Activated naive CD4-positive, alpha-beta T cell treated with anti-CD3 and anti-CD28 coated beads, Interleukin-2, amount 50 U/mL, for 16 hours (primary cell): ENCODE measurements at places on chromosomes 4 and X.

DNA sequence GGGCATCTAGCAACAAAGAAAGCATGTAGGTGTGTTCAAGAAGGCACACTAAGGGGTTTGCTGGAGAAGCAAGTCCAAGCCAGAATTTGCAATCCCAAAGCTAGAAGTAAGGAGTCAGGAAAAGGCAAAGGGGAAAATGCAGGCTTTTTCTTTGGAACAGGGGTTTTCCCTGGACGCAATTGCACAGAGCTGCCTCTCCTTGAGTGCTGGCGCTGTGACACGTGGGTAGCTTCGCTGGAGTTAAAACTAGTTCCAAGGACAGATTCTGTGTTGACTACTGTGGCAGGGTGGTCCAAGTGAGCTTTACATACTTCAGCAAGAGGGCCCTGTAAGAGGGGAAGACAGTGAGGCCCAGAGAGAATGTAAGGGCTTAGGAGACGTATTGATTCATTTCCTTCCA lies 277.1 kb downstream of the ADGRA3 start:
- no peak for DNase-seq

GRCh38 chrX:117977526-117977925 lies 139.1 kb downstream of the KLHL13 start:
- no peak for DNase-seq

GRCh38 chr4:24472514-24473308 lies 111.6 kb downstream of the DHX15 start:
- peak; percentile 63 for DNase-seq

DNA sequence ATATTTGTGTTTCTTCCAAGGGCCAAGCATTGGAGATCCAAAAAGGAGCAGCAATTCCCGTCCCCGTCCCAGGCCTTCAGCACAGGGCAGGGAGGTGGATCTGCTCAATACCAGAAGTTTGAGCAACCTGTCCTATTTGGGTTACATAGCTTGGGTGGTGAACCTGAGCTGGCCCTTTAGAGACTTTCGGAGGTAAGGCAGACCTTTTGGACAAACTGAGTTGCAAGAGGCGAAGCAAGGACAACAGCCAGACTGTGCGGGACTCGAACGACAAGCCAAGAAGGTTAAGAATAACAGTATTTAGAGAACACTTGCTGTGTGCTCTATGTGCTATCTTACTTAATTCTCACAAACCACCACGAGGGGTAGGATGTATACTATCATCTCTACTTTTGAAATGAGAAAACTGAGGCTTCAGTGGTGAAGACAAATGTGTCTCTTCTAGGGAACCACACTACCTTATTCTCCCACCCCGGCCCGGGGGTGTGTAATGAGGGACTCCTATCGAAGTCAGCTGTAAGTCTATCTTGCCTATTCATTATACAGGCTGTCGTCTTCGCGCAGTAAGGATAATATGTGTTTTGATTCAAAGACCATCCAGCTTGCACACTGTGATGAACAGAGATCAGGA lies 1.3 kb downstream of the NOP14 start:
- DNase-seq = peak; percentile 63

DNA sequence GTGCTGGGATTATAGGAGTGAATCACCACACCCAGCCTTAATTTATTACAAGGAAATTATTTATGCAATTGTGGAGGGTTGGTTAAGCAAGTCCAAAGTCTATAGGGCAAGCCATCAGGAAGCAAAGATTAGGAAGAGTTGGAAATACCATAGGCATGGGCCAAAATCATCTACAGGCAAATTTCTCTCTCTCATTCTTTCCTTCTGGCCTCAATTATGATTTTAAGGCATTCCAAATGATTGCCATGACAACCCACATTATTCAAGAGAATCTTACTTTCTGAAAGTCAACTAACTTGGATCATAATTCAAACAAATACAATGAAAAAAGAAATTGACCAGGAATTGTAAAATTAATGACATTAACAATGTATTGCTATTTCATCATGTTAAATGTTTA lies 400.8 kb downstream of the GPM6A start:
- no peak for DNase-seq
